ENCODE measurements at places on chromosomes 12 and 14.
A peak's percentile ranks its signal among the peaks of the same experiment; 100 is the strongest.

DNA sequence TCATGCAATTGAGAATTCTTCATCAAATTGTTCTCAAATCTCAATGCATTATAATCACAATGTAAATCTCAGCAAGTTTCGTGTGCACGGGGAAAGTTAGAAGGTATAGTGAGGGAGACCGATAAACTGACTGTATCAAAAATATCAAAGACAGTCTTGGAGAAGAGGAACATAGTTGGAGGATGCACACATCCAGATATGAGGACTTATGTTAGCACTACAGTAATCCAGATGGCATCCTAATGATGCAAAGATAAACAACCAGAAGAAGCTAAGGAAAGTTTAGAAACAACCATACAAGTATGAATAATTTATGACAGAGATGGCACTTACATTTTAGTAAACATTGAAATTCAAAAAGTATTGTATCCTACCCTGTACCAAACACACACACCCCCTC, 760.1 kb downstream of the RPS29 start:
- DNase-seq, result no peak

- peak; percentile 16 for DNase-seq
These were observed 50.2 kb downstream of the SETD3 start for GRCh38 chr14:99430491-99430890.

GRCh38 chr12:54429014-54429471, 10.0 kb upstream of the ITGA5 start:
- no peak for DNase-seq

DNA sequence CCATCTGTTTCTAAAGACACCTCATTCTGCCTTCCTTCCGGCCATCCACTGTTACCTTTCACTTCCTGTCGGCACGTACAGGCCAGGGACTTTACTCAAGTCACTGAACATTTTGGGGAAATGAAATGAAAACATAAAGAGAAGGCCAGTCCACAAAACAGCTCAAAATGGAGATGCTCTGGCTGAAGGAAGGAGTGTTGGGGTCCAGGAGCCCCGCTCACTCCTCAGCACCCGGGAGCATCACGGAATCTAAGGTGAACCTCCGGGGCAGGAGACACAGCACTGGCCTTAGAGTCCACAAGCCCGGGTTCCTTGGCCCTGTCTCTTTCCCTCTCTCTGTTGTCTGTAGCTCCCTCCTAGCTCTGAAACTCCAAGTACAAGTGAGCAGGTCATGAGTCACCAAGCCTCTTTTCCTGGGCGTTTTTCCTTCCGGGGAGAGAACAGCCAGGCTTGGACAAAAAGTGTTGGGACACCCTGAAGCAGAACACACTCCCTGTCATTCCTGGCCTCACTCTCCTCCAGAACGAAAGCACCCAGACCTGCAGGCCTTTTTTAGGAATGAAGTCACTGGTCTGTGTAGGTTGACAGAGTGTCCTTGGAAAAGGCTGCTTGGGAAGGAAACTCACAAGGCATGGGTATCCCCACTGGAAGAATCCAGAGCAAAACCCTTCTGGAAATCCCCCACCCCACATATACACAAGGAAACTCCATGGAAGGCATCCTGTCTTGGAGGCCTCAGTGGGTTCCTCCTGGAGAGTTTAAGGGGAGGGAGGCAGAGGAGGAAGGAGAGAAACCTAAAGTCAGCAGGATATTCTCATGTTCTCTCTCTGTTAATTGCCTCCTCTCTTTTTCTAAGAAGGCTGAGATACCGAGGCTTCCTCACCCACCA, 245.3 kb downstream of the ZFP36L1 start:
- no peak for DNase-seq
